ENCODE measurements at places on chromosomes 2 and 18.

DNA sequence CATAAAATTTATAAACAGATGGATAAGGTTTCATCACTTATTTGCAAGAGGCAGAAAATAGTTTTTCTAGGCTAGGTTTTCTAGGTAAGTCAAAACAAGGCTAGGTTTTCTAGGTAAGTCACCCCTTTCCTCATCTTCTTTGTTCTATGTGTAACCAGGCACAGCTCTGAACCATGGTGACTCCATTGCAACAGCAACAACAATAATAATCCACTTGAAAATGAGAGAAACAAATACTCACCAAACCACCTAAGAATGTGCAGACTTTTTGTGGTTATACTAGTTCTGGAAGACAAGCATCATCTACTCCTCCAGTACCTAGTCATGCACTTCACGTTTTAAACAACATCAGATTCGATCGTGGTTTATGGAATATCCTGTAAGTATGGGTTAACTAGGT lies 237.4 kb upstream of the ACVR2A start:
- DNase-seq, result no peak

DNA sequence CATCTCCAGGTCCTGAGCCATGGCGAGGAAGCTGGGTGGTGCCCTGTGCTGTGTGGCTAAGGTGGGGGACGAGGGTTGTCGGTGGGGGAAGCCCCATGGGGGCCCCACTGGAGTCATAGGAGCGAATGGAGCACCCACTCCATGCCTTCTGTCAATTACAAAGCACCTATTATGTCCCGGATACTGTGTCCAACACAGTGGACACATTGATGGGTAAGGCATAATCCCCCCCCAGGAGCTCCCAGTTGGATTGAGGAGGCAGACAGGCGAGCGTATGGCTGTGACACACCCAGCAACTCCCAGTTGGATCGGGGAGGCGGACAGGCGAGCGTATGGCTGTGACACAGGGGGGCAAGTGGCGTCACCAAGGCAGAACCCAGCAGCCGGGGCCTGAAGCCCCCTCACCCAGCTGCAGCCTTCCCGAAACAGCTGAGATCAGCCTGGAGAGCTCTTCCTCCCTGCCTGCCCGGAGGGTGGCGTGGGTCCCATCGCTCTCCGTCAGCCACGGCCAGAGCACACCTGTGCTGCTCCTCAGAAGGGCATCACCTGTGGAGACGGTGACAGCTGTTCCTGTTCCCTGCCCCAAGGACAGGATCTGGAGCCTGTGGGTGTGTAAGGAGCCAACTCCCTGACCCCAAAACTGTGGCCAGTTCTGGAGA lies 69.6 kb downstream of the HPCAL1 start:
- no peak for DNase-seq

- no peak for DNase-seq
Observed at GRCh38 chr2:118065921-118066511, 22.3 kb upstream of the INSIG2 start.

- DNase-seq, result no peak
Observed at GRCh38 chr2:203997481-203997880, 60.9 kb downstream of the ICOS start.

GRCh38 chr2:22795287-22795866 lies 589.6 kb upstream of the KLHL29 start:
- DNase-seq, result no peak

DNA sequence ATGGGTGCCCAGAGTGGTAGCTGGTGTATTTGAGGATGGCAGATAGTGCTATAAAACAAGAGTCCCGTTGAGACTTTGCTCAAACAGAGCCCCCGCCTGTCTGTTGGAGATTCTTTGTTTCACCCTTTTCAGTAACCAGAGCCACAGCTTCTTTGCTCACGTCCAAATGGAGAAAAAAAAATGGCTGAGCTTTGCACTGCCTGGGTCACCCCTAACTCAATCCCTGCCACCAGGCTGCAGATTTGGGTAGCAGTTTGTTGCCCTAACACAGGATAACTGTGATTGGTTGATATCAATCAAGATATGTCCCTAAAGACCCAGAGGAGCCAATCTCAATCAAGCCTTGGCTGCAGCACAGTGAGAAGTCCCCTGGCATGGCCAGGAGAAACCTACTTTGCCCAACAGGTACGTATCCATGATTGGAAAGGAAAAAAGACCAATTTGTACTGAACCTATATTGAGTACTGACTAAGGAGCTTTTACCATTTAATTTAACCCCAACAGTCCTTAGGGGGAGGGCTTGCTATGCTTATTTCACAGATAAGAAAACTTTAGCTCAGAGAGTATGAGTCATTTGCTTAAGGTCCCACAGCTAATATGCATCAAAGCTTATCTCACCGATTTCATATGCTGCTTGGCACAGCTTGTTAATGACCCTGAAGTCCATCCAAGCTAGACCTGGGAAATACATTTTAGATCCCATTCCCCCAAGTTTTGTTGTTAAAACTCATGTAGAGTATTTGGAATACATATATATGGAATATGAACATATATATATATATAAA lies 72.0 kb upstream of the SH3BP4 start:
- no peak for DNase-seq

GRCh38 chr2:233267516-233268245 lies 16.2 kb downstream of the ATG16L1 start:
- no peak for DNase-seq

GRCh38 chr2:187847245-187848208 lies 293.3 kb upstream of the TFPI start:
- DNase-seq, result no peak

GRCh38 chr2:61785583-61785982 lies 68.3 kb downstream of the FAM161A start:
- no peak for DNase-seq

DNA sequence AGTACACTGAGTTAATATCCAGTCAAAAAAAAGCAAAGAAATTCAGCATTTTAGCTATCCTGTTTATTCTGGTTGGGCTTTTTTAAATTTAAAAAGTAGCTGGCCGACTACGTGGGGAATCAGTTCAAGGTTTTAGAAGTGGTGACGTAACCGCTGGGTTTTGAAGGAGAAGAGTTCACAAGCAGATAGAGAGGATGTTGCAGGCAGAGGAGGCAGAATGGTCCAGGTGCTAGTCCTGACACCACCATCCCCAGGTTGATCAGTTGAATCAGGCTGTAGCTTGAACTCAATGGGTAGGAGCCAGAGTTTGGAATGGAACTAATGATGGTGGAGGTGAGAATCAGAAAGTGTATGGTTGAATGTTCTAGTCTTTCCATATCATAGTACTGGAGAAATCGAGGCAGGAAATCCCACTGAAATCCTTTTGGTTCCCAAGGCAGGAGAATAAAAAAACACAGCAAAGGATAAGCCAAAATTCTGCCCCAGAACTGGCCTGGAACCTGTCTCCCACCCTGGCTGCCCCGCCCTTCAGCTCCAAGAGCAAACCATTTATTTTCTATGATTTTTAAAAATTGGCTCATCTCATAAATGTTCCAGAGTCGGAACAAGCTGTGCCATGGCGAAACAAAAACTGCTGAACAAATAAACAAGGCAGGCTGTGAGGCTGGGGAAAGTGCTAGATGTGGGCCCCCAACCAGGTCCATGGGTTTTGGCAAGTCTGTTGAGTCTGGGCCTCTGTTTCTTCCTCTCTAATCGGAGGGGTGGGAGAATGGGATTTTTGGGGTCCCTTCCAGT lies 44.0 kb downstream of the SLC4A1AP start:
- DNase-seq, result no peak

DNA sequence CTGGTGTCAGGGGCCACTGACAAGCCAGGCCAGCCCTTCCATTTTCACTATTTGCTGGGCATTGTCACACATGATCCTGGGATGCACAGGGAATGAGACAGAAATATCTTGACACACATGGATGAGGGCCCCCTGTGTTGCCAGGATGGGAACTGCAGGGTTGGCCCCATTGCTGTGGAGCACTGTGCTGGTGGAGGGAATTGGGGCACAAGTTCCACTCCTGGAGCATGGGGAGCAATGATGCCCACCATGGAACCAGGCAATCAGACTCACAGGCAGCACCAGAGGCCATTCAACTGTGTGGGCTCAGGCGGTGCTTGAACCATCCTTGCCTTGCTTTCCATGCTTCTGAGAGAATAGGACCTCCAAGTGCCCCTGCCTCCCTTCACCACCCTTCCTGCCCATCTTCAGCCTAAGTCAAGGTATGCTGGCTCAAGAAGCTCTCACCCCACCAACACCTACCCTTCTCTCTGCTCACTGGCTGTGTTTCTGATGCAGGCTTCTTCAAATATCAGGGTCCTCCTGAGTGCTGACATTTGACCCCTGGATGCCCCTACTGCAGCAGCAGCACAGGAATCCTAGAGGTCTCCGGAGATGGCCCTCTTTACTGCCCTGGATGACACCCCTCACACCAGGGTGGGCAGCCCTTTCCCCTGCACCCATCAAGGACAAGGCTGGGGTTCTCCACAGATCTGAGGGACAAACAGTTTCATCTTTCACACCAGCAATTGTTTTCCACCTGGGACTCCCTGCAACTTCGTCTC lies 11.0 kb downstream of the ADRA2B start:
- DNase-seq, result no peak

DNA sequence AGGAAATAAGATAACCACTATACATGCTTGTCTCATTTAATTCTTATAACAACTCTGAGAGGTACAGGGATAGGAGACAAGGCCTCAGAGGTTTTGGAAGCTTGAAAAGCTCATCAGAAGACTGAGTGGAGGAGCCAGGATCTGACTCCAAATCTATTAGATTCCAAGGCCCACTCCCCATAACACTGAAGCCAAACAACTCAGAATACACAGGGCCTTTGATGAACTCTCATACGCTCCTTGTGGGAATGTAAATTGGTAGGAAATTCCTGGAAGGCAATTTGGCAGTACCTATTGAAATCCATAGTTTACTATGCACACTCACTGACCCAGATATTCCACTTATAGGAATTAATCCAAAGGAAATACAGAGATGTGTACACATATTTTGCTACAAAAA lies 27.9 kb downstream of the WIPF1 start:
- no peak for DNase-seq

DNA sequence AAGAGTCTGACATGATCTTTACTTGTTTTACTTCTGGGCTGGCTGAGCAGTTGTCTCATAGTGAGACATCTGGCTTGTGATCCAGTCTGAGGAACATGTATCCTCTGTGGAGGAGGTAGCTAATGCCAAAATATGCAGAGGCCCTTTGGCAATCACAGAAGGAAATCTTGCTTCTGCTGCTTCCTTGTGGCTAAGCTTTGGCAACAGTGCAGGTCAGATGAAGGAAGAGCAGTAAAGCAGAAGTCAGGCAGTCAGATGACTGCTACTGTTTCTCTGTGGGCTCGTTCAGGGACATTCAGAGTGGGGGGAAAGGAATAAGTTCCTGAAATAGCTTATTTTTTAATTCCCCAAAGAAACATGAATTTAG lies 22.3 kb downstream of the DOK1 start:
- DNase-seq, result no peak

DNA sequence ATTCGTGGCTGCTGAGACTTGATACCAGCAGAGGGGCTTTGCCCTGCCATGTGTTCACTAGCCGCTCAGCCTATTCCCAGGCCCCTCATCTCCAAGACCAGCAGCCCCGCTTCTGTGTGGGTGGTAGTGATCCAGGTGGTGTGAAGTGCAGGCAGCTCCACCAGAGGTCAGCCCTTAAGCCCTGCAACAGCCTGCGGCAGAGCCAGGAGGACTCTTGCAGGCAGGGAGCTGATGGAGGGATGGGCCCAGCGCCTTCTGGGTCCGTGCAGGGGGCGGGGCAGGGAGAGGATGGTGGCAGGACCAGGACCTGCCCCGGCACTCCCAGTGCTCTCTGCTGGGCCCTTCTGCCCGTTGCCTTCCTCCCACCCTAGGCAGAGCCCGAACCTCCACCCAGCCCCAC lies 162.0 kb downstream of the SH3BP4 start:
- no peak for DNase-seq

GRCh38 chr2:165079432-165079831 lies 124.1 kb upstream of the SLC38A11 start:
- no peak for DNase-seq

- DNase-seq, result no peak
Observed at GRCh38 chr18:44969214-44969795, 288.6 kb downstream of the SETBP1 start.

DNA sequence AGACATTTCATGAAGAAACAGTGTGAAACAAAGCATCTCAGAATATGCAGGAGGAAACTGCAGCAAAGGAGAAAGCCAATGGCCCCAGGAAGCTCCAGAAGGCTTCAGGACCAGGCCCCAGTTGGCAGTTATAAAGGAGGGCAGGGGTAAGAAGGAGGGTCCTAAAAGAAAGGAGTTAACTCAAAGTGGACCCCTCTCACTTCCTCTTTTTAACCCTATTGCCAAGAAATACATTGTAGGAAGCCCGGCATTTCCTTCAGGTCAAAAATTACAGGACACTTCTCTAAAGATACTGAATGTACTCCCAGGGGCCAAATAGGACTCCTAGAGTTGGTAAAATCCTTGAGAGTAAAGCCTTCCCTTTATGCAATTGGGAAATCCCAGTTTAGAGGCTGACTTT lies 77.1 kb upstream of the TGFA start:
- no peak for DNase-seq

- DNase-seq, result no peak
Observed at GRCh38 chr2:144480285-144480684, 39.6 kb downstream of the ZEB2 start.

DNA sequence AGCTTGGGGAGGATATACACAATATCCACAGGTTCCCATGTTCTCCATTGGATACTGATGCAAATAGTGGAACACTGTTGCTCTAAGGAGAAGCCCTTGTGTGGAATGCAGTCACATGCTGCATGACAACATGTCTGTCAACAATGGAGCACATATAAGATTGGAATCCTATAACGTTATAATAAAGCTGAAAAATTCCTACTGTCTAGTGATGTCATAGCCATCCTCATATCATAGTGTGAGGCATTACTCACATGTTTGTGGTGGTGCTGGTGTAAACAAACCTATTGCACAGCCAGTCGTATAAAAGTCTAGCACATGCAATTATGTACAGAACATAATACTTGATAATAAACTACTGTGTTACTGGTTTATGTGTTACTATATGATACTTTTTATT lies 394.7 kb downstream of the FBXO15 start:
- DNase-seq, result no peak

DNA sequence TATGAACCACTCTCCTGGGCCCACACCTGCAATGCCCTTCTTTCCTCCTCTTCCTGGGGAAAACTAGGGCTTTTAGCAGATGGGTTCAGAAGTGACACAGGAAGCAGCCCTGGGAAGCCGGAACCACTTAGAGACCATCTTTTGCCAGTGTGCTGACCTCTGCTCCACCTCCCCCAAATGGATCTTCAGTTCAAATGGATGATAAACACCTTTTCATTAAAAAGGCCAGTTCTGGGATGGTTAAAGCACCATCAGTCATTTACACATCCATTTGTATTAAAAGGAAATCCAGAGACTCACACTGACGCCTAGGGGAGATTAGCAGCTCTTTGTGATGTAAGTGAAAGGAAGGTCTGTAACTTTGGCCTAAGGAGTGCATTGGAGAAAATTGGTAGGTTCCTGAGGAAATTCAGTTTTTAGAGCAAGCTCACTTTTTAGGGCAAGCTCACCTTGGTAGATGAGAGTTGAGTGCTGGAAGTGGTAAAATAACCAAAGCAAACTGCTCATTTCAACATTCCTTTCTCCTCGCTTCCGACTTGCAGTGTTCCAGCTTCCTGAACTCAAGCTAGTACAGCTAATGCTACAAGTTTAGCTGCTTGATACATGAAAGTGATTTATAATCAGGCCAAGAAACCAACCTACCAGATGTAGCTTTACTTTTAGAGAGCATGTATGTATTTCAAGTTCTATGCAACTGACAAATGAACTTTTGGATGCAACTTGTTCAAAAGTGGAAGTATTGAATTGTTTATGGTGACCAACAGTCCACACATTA lies 47.7 kb downstream of the ACTR2 start:
- DNase-seq, result no peak
